ENCODE measurements at places on chromosomes 12 and 14.

GRCh38 chr12:79424109-79424721 lies 266.5 kb downstream of the PAWR start:
- DNase-seq = no peak

DNA sequence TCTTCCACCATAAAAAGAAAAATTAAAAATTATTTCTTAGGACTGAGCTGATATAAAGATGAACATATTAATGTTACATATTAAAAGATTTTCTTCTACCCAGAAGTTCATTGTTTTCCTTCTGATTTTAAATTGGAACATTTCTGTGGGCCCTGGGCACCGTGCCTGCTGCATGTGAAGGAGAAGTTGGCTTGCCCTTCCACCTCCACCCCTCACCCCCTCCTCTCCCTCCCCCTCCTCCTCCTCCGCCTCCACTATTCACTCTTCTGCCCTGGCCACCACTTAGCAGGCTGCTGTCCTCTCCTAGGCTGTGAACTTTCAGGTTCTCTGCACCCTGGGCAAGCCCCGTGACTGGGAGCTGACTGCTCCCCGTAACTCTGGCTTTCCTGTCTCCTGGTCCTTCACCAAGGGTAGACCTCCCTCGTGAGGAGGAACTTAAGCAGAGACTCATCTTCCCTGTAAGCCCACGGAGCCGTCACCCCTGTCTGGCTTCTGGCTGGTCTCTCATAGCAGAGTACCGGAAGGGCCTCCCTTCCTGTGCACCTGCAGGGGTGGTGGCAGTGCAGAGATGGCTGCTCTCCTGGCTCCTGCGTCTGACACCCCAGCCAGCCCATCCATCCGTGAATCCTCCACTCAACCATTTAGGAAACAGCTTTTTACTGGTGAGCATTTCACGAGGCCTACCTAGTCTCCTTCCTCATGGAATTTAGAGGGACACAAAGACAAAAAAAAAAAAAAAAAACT lies 12.8 kb downstream of the TUNAR start:
- no peak for DNase-seq

GRCh38 chr12:124379938-124380754 lies 85.3 kb downstream of the RFLNA start:
- no peak for DNase-seq

DNA sequence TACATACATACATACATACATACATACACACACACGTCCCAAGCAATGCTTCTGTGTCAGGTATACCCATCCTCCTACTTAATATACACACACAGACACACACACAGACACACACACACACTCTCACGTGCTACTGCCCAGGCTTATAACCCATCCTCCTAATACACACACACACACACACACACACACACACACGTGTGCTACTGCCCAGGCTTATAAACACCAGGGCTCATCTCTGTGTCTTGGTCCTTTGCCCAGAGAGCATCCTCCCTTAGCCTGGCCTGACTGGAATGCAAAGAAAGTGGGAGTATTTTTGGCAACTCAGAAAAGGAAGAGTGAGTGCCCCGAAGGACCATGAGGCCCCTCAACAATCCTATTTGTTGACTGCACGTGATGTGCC lies 129.0 kb downstream of the RBM19 start:
- no peak for DNase-seq

DNA sequence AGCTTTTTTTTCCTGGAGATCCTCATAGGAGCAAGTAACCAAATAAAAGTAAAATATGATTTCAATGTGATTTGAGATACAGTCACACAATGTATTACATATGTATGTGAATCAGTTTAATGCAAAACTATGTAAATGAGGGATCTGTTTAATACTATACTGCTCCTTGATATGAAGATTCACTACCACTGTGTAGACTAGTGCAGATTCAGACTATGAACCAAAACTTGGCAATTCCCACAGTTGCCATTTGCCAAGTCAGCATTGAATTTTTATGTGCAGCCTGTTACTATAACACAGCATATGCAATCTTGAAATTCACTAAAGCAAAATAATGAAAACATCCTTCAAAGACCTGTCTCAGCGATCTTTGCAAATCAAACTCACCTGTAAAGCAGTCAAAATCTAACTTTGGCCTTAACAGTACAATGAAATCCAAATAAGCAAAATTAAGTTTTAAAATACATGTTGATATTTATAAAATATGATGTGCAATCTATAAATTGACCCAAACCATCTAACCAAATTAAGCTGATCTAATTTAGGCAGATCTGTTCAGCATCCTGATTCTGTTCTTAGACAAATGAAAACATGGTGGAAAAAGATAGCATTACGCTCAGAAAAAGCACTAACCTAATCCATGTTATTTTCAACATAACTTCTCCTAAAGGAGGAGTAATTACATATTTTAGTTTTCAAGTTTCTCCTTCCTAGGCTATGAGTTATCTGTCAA lies 25.5 kb upstream of the LMNTD1 start:
- DNase-seq = no peak

- no peak for DNase-seq
Observed at GRCh38 chr14:63308723-63309317, 9.9 kb downstream of the GPHB5 start.

GRCh38 chr14:58491593-58491992 lies 64.1 kb downstream of the KIAA0586 start:
- no peak for DNase-seq

DNA sequence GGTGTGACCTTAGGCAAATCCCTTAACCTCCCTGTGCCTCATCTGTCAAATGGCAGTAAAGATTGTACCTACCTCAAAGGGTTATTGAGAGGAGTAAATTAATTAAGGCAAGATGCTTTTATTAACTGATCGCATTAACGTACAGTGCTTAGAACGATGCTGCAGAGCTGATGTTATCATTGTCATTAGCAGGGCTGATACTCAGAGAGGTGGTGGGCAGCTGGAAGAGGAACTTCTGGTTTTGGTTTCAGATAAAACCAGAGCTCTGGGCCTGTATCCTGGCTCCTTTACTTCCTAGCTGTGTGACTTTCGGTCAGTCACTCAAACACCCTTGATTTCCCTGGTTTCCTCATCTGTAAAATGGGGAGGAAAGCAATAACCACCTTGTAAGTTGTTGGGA lies 55.1 kb downstream of the CALM1 start:
- DNase-seq = no peak

DNA sequence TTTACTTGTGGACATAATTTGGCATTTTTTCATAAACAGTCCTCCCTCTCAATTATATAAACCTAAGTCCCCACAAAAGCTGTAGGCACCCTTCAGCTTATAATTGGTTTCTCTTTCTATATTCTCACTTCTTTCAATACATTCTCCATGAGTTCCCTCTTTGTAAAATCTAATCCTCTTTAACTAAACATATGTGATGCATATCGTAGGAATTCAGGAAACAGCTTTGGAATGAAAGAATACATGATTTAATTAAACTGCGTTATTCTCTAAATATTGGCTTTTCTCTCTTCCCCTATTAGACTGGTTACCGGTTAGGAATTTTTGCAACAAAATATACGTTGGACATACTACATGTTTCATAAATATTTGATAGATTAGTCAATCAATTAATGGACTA lies 1122.6 kb downstream of the FLRT2 start:
- DNase-seq = no peak

DNA sequence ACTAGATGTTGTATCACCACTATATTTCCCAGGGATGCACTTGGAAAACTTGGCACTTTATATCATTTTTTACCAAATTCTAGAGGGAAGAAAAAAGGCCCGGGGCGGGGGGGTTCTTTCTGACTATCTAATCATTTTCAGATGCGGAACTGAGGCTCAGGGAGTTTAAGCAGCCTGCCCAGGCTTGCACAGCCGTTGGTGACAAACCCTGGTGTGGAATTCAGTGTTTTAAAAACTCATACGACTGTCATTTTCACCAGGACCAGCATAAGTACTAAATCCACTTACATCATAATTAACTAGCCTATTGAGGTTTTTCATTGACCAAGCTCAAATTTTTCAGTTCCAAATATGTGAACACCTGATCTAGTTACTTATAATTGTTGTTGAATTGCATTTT lies 181.0 kb downstream of the IPO8 start:
- DNase-seq = no peak

DNA sequence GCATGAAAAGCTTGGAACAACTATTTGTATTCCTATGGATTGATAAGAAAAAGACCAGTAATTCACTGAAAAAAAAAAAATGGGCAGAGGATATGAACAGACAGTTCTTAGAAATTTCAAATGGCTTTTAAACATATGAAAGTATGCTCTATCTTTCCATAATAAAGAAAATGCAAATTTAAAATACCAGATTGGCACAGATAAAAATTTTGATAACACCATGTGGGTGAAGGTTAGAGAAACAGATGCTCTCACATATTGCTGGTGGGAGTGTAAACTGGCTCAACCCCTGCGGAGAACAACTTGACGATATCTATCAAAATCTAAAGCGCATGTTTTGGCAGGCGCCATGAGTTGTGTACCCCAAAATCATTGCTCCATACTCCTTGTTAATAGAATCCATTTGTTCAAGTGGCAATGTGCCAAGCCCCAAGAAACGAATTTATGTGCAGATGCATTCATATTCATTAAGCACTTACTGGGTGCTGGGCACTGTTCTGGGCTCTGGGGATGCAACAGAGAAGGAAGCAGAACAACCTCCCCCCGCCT lies 29.5 kb upstream of the TMPO start:
- DNase-seq = no peak

- no peak for DNase-seq
Observed at GRCh38 chr12:51598156-51598555, 7.1 kb downstream of the SCN8A start.

DNA sequence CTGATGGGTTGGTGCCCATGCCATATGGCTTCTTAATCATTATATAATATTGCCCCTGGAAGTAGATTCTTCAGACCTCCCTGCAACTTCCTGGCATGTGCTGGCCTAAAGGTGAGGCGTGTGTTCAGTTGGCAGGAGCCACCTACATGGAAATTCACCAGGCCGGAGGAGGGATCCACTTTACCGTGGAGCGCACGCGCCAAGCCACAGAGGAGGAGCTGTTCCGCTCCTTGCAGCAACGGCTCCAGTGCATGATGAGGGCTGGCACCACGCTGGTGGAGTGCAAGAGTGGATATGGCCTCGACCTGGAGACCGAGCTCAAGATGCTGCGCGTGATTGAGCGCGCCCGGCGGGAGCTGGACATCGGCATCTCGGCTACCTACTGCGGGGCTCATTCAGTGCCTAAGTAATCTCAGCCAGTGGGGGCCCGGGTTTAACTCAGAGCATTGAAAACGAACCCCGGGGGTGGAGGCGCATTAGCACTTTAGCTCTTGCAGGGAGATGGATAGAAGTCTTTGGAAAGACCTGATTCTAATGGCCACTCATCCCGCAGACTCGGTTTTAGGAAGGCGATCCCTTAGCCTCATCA lies 13.5 kb downstream of the AMDHD1 start:
- DNase-seq = no peak

GRCh38 chr12:2692080-2692479 lies 102.7 kb upstream of the FKBP4 start:
- no peak for DNase-seq

GRCh38 chr12:16168078-16168477 lies 109.4 kb downstream of the SLC15A5 start:
- no peak for DNase-seq

- no peak for DNase-seq
Observed at GRCh38 chr14:94338023-94338422, 14.9 kb upstream of the SERPINA6 start.

DNA sequence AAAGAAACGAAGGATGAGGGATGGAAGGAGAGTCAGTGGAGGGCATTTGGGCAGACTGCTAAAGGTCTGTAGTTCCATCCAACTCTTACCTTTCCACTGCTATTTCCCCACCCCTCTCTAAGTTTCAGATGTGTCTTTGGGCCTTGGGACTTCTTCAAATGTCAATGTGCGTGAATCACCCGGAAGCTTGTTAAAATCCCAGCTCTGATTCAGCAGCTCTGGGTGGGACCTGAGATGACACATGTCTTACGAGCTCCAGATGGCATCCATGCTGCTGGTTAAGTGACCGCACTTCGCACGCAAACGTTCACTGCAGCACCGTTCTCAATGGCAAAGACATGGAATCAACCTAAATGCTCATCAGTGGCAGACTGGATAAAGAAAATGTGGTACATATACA lies 309.9 kb downstream of the VRK1 start:
- no peak for DNase-seq

- no peak for DNase-seq
Observed at GRCh38 chr14:20743556-20743955, 2.1 kb upstream of the EDDM3A start.
